NCI-H1694 (cell line): ENCODE measurements at places on chromosomes 3 and 15.

- DNase-seq: no peak
Observed at GRCh38 chr3:178342111-178342510, 194.1 kb upstream of the KCNMB2 start.

DNA sequence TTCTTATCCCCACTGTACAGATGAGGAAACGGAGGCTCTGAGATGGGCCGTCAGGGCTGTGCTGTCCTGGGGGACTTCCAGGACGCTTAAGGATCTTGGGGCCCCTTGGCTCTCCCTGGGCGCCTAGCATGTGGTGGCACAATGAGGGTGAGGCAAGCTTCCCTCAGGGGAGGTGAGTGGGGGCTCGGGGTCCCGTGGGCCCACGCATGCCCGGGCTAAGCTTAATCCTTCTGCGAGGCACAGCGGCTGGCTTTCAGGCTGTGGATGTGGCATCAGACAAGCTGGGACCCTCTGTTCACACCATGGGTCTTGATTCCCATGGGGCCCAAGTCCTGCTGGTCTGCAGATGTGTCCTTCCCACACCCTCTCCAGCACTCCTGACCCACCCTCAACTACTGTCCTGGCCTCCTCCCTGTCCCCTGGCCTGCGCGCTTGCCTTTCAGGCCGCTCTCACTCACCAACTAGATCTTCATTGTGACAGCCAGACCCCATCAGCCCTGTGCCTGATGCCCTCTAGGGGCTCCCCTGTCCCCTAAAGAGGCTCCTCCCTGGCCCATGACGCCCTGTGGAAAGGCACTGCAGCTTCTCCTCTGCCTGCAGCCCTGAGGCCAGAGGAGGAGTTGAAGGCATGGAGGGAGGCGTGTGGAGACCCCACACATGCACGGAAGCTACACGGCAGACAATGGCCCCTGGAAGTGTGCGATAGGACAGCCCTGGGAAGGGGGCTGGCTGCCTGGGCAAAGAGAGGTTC, 11.3 kb downstream of the DUSP7 start:
- no peak for DNase-seq

DNA sequence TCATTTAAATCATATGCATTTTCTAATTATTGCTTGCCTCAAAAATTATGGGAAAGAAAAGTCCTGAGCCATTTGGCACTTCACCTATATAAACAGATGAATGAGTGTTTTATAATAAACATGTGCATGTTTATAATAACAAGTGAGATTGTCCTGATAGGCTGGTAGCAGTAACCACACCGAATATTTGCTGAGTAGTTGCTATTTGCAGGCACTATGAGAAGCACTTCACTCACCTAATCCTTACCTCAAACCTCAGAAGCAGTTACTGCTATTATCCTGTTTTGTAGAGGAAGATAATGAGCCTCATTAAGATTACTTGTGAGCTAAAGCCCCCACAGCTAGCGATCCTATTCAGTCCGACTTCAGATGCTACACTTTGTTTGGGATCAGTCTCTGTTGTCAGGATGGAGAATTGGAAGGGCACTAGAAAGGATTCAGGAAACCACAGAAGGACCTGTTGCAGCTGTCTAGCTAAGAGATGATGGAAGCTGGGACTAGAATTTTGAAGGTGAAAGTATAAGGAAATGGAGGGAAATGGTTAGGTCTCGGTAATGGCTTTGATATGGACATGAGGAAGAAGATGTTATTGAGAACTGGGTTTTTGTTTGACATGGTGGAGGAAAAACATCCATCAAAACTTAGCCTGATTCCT, 28.4 kb upstream of the MAGI1 start:
- no peak for DNase-seq

GRCh38 chr3:19264424-19264823, 116.1 kb downstream of the KCNH8 start:
- DNase-seq: no peak

DNA sequence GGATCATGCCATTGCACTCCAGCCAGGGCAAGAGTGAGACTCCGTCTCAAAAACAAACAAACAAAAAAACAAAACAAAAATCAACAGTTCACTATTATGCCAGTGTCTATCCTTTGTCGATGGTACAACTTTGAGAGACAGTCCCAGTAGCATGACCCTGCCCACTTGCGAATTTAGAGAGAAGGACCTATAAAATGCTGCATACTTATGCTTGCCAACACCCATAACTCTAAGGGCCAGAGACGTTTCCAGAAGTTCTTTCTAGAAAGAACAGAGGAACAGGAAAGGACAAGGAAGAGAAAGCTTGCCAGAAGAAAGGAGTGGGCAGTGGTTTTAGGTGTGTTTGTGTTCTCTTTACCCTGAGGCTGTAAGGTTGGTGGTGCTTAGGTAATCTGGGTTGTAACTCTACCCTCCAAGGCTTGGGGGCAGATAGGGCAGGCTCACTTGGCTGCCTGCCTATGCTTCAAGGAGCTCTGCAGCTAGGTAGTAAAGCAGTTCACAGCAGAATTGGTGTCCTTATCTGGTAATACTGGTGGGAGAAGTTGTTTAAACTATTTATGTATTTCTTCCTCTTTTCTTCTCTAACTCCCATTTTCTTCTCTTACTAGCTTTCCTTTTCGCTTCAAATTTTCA, 50.6 kb upstream of the SPPL2A start:
- DNase-seq: no peak
